HTR-8/SVneo (cell line): ENCODE measurements at places on chromosomes 7 and 10.

DNA sequence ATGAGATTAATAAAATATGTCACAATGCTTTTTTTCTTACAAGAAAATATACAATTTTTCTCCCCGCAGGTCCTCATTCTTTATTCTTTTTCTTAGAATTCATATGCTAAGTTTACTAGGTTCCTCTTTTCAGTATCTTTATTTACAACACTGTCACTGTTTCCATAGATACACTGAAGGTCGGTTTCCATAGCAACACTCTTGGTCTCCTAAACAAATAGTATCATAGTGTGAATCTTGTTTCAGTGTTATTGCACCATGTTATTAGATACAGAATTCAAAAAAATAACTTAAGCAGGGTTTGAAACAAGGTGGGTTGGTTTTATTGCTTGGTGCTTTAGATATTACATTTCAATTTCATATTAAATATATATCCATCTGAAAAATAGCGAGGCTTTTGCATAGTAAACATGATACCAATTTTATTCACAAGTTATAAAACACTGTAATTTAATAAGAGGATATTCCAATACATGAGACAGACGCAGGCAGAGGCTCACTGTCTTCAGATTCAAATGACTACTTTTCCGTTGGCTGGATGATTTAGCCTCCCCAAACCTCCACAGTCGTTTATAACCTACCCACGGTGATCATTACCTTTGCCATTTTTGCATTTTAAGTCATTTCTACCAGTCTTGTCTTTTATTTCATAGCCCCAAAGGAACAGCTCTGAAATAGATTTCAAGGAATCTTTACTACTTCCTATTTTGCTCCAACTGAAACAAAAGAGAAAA, 88.9 kb upstream of the KLF6 start:
- no peak for DNase-seq

GRCh38 chr10:96746503-96746902, 26.2 kb upstream of the PIK3AP1 start:
- DNase-seq: no peak

DNA sequence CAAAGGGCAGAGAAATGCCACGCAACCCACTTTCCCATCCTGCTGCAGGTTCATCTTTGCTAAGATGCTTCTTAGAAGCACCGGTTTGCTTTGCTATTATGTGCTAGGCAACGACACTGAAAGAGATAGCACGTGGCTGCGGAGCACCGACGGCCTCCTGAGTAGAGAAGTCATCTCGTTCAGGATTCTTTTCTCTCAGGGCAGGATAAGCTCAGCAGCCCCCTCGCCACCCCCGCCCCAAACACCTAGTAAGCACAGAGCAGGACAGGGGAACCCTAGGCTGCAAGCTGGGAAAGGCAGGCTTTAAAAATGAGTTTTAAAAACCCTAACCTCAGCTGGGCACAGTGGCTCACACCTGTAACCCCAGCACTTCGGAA, 15.0 kb downstream of the ASB13 start:
- DNase-seq: no peak

DNA sequence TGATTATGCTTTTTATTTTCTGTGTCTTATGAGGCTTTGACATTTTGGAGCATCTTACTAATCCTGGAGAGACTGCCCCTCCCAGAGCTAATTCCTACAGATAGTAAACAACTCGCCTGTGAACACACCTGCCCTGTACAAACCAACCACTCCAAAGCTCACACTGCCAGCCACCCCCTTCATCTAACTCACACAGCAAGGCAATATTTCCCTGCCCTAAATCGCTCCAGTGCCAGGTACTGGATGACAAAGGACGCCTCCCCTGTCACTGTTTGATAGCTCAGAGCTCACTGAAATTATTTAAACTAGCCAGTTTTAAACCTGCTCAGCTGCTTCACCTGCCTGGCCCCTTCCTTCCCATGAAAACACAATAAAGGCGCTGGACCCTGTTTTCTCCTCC, 535.1 kb upstream of the CELF2 start:
- DNase-seq: no peak

DNA sequence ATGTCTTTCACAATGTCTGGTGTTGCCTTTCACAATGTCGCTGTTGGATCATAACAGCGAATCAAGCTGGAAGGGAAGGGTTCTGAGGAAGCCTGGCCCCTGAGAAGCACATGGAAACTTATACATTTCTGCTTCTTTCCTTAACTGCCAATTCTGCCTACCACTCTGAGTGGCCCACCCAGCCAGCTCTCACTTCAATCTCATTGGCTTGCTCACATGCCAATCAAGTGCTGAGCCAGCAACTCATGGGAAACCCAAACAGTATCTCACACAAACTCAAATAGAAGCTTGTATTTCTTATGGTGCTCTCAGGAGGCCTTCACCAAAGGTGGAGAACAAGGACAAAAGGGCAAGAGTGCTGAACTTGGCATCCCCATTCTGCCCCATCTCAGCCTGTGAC, 117.4 kb upstream of the GPR26 start:
- DNase-seq: no peak

DNA sequence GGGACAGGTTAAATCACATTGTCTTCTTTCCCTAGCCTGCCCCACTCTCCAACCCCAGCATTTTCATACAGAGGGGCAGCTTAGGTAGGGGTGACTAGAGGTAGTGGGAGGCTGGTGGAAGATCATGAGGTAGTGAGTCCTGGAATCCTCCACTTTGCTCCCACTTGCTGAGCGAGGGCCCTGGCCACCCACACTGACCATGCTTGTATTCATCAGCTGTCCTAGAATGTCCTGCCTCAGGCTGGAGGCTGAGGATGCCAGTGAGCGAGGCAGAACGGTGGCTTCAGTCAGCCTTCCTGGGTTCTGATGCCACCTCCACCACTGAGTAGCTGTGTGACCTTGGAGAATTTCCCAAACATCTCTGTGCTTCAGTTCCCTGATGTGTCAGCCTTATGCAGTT, 34.6 kb upstream of the PFKFB3 start:
- no peak for DNase-seq

- DNase-seq: no peak
Observed at GRCh38 chr7:77570330-77571011, 33.4 kb downstream of the PTPN12 start.

DNA sequence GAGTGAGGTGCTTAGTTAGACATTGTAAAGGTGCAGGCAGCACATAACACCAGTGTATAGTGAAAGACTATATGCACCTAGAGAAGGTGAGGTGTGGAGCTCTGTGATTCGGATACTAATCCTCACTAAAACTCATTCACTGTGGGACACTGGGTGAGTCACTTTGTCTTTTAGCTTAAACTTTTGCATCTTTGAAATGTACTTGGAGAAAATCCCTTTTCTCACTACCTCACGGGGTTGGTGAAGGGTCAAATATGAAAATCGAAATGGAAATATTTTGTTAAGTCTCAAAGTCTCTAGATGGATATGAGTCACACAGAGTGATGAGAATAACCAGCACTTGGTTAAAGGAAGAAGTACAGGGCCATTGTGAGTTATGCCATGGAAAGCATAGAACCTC, 38.0 kb downstream of the MDFIC start:
- DNase-seq: no peak

GRCh38 chr7:135166338-135166990, 4.0 kb downstream of the CYREN start:
- DNase-seq: no peak

- no peak for DNase-seq
Observed at GRCh38 chr7:27103489-27104226, 1.2 kb upstream of the HOXA2 start.

DNA sequence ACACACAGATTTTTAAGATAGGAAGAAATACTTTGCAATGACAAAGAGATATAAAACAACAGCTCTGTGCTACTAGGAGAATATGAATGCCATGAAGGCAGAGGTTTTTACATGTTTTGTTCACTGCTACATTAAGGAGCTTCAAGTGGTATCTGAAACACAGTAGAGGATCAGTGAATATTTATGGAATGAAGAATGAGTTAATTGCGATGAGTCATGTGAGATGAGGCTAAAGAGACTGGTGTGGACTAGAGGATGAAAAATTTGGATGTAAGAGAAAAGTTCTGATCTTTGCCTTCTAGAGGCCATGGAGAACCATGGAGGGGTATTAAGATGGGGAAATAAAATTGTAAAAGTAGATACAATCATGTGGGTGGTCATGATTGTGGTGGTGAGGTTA, 434.2 kb downstream of the PHTF2 start:
- no peak for DNase-seq

GRCh38 chr7:129285111-129285510, 60.3 kb downstream of the AHCYL2 start:
- no peak for DNase-seq

DNA sequence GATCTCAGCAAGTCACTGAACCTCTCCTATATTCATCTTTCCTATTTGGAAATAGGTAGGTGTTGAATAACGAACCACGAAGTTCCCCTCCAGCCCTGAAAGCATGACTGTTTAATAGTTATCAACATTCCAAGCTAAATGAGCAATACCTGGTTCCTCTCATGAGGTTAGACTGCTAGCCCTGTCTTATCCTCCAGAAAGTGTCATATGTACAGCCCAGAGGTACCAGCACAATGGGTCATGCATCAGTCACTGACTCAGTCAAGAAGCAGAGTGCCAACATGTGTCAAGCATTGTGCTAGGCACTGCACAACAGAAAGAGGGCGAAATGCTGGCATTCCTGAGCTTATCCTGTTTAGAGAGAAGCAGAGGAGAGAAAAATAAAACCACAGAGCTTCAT, 70.0 kb downstream of the AMPH start:
- DNase-seq: no peak

DNA sequence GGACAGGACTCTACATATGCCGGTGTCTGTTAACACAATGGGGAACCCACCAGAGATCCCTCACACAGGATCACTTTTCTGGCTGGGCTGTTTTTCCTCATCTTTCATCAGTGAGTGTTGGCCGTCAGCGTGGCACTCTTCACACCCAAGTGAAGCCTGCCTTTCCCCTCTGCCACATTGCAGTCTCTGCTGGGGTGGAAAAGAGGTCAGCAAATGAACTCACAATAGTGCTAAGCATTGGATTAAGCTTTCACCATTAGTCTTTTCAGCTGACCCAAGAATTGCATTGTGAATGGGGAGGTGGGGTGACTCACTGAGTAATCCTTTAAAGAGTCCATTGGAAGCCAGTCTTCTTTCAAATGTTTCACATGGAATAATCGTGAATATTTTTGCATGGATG, 143.0 kb downstream of the KIAA1217 start:
- DNase-seq: no peak

GRCh38 chr7:95046494-95047240, 139.3 kb downstream of the PPP1R9A start:
- DNase-seq: no peak

DNA sequence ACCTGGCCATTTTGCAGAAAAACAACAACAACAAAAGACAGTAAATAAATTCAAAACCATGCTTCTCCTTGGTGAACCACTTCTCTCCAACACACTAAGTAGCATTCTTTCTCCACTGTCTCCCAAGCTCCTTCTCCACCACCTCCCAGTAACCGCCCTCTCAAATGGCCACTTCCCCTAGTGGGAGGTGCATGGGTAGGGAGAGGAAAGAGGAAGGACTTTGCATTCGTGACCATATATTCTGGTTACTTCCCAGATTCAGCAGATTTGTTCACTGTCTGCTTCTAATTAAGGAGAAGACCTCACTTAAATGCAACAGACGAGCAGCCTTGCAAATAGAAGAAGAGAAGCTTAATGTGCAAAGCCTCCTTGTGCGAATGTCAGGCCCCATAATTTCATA, 166.8 kb downstream of the SORCS1 start:
- DNase-seq: no peak

- DNase-seq: no peak
Observed at GRCh38 chr10:50650481-50650880, 26.7 kb upstream of the SGMS1 start.

DNA sequence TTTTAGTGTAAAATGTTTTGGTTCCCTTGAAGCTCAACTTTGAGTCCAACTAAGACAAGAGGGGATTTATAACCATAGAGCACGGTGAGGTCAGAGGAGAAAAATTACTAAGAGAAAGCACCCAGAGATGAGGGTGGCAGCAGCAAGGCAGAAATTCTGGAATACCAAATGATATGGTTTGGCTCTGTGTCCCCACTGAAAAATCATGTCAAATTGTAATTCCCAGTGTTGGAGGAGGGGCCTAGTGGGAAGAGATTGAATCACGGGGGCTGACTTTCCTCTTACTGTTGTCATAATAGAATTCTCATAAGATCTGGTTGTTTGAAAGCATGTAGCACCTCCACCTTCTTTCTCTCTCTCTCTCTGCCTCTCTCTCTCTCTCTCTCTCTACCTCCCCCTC, 19.4 kb upstream of the AKR1C1 start:
- no peak for DNase-seq

GRCh38 chr10:79024296-79024695, 44.5 kb upstream of the ZMIZ1 start:
- DNase-seq: no peak

DNA sequence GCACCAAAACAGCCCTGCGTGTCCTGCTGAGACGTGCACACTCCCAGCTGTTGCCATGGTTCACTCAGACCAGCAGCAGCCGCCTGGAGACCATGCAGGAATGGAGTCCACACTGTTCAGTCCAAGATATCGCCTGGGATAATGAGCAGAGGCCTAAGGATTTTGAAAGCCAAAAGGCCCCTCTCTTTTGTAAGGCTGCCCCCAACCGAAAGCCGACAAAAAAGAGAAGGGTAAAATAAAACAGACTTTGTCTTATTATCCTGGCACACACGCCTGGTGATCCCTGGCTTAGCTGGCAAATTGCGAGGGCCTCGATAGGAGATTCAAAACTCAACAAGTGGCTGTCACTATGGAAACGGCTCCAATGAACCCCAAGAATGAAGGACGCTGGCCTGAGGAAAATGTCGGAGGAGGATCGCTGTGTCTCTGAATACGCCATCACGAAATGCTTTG, 263.6 kb downstream of the SKIDA1 start:
- DNase-seq: no peak

- no peak for DNase-seq
Observed at GRCh38 chr10:124709861-124710260, 34.3 kb downstream of the FAM53B start.

DNA sequence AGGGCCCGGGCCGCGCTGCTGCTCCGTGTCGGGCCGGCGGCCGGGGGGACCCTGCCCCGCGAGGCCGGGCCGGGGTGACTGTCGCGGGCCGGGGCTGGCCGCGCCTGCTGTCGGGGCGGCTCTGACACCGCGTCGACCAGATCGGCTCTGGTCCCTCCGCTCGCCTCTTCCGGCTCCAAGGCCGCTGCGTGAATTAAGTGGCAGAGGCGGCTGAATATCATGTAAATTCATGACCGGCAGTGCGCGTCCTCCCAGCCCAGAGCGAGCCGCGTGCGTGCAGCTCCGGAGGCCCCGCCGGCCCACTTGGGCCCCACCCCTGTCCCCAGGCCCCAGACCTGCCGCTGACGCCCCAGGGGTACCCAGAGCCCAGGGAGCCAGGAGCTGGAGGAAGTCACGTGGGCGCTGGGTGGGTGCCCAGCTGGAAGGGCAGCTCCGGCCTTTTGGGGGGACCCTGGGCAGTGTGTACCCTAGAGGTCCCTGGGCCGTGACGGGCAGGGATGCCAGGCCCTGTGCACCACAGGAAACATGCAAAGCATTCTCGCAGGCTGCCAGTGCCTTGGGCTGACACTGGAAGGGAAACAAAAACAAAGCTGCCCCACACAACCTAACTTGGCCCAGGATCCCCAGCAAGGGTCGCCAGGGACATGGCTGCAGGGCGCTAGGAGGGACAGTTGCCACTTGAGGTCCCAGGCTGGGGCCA, 584.0 kb upstream of the MKI67 start:
- DNase-seq: no peak
